ENCODE measurements at places on chromosomes 7 and 10. TPM values are rescaled to one million over a fixed set of nuclear protein-coding genes. Genes with fewer than 3 reads are reported as not detected.

DNA sequence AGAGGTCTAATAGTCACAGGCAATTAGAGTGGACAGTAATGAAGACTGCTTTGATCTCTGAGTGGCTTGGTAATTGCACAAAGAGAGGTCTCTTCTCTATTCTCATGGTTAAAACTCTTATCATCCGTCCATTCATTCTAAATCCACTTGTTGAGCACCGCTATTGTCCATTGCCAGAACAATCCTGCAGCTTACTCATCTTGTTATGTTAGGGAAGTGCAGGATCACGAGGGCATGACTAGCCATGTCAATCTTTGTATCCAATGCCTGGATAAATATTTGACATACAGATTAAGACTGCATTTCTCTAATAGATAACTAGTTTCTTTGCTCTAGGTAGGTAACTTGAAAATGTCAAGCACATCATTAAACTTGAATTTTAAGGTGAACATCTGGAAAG, 14.9 kb downstream of the SFTPD start:
- DNase-seq: no peak
- H3K4me1 ChIP-seq: no peaks in the 10 kb centered on the region
- H3K4me3 ChIP-seq: no peak overlapping the region
- no peak overlapping the region for H3K27ac ChIP-seq

GRCh38 chr10:124665558-124665957, 78.6 kb downstream of the FAM53B start:
- H3K27me3 ChIP-seq: no peaks in the 10 kb centered on the region
- no peaks in the 10 kb centered on the region for H3K36me3 ChIP-seq
- peaks cover 22% of the 10 kb centered on the region for H3K4me1 ChIP-seq

RTKN2 gene
- 0.52 TPM for polyA plus RNA-seq

GRCh38 chr10:115772606-115773005, 500.4 kb downstream of the GFRA1 start:
- no peaks in the 10 kb centered on the region for H3K36me3 ChIP-seq
- H3K4me3 ChIP-seq: no peak overlapping the region
- no peak overlapping the region for H3K27ac ChIP-seq
- DNase-seq: no peak

- H3K4me1 ChIP-seq: no peaks in the 10 kb centered on the region
- peak; percentile 16 for DNase-seq
- no peak overlapping the region for H3K27ac ChIP-seq
- H3K36me3 ChIP-seq: no peaks in the 10 kb centered on the region
Observed at GRCh38 chr10:132113766-132114365, 48.1 kb downstream of the JAKMIP3 start.

DNA sequence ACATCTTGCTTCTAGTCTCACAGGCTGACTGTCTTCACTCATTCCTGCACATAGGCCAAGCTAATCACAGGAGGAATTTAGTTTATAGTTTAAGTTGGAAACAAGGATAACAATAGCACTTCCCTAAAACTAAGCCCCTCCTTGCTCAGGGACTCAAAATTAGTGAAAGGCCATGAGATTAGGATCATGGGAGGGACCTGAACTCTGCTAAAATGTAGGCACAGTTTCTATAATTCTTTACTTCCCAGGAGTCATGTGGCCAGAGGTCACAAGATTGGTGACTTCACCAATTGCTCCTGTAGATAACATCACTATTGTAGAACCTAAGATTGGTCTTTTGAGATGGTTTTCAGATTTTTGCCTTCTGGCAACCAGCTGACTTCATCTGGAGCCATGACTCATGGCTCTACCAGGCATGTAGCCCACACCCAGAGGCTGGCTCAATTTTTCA, 14.8 kb upstream of the UPP1 start:
- H3K36me3 ChIP-seq: no peaks in the 10 kb centered on the region
- DNase-seq: no peak
- H3K4me1 ChIP-seq: no peaks in the 10 kb centered on the region
- H3K27ac ChIP-seq: no peak overlapping the region
- no peak overlapping the region for H3K4me3 ChIP-seq

GRCh38 chr10:51806079-51806835, 106.9 kb upstream of the CSTF2T start:
- H3K27ac ChIP-seq: no peak overlapping the region
- no peaks in the 10 kb centered on the region for H3K27me3 ChIP-seq
- no peak for DNase-seq
- H3K36me3 ChIP-seq: no peaks in the 10 kb centered on the region

DNA sequence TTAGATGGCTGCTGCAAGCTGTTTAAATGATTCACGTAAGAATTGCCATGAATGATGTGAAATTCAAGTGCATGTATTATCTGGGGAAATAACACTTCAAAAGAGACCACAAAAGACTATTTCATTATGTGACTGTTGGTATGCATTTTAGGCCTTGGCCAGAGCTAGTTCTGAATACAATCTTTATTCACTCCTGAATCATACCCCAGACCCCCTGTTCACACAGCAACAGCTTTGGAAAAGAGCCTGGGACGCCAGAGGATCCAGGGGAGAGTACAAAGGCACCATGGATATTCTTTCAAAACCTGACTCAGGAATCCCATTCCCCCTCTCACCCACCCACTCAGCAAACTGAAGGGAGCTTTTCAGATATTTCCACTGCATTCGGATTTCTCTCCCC, 377.1 kb upstream of the DPP6 start:
- H3K27ac ChIP-seq: no peak overlapping the region
- no peak for DNase-seq
- H3K4me3 ChIP-seq: no peak overlapping the region

GRCh38 chr7:16891874-16892643, 10.3 kb upstream of the AGR3 start:
- H3K36me3 ChIP-seq: no peaks in the 10 kb centered on the region
- H3K4me3 ChIP-seq: no peak overlapping the region
- H3K27ac ChIP-seq: no peak overlapping the region
- no peaks in the 10 kb centered on the region for H3K4me1 ChIP-seq
- no peak for DNase-seq
- no peaks in the 10 kb centered on the region for H3K27me3 ChIP-seq

BTBD16 gene
- not detected for polyA plus RNA-seq

GRCh38 chr10:75176046-75176445, 34.5 kb upstream of the VDAC2 start:
- no peak for DNase-seq
- H3K4me3 ChIP-seq: no peak overlapping the region
- no peaks in the 10 kb centered on the region for H3K36me3 ChIP-seq
- H3K4me1 ChIP-seq: peaks cover 1% of the 10 kb centered on the region
- no peaks in the 10 kb centered on the region for H3K27me3 ChIP-seq
- H3K27ac ChIP-seq: no peak overlapping the region

- DNase-seq: no peak
- no peaks in the 10 kb centered on the region for H3K36me3 ChIP-seq
- H3K27me3 ChIP-seq: no peaks in the 10 kb centered on the region
Observed at GRCh38 chr7:43753271-43753810, 5.1 kb upstream of the BLVRA start.

LEP gene
- 0.87 TPM for polyA plus RNA-seq

GRID2IP gene
- polyA plus RNA-seq: 0.15 TPM

GRCh38 chr10:124328477-124329220, 90.1 kb downstream of the OAT start:
- no peak overlapping the region for H3K27ac ChIP-seq
- no peaks in the 10 kb centered on the region for H3K36me3 ChIP-seq
- H3K4me3 ChIP-seq: no peak overlapping the region

- no peak overlapping the region for H3K27ac ChIP-seq
- H3K4me3 ChIP-seq: no peak overlapping the region
- H3K36me3 ChIP-seq: no peaks in the 10 kb centered on the region
- no peaks in the 10 kb centered on the region for H3K4me1 ChIP-seq
Observed at GRCh38 chr10:80814147-80814652, 276.5 kb downstream of the SH2D4B start.

TMEM139 gene
- polyA plus RNA-seq: 1.2 TPM

MAT1A gene
- 1.4 TPM for polyA plus RNA-seq

DNA sequence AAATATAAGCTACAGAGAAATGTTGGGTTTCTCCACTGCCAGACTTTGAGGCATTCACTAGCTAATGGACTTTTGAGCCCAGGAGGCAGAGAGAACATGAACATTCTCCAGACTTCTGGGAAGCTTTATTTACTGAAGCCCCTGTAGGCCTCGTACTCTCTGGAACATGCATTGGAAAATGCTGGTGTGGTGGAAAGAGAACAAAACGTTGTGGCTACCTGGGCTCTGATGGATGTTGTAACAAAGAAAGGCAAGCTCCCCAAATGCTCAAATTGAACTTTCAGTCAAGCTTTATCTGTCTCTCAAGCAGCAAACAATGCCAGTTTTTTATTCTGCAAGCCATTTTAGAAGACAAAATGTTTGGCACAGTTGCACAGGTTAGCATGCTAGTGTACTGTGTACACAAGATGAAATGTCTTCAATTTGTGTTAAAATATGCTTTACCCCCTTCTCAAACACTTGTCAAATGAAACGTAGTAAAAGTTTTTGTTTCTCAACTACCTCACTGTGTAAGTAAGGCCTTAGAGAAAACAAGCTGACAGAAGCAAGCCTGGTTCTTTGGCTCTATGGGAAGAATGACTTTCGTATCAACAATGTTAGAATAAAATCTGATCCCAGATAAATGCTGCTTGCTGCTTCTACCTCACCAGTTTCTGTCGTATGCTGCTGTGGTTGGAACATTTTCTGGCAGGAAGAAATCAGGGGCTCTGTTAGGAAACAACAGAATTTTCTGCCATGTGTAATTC, 71.0 kb upstream of the CC2D2B start:
- DNase-seq: no peak
- no peaks in the 10 kb centered on the region for H3K36me3 ChIP-seq
- H3K4me3 ChIP-seq: no peak overlapping the region
- H3K27me3 ChIP-seq: no peaks in the 10 kb centered on the region
- no peak overlapping the region for H3K27ac ChIP-seq
- no peaks in the 10 kb centered on the region for H3K4me1 ChIP-seq

TBC1D12 gene
- 7.7 TPM for polyA plus RNA-seq

ITIH5 gene
- polyA plus RNA-seq: 26.6 TPM

DNA sequence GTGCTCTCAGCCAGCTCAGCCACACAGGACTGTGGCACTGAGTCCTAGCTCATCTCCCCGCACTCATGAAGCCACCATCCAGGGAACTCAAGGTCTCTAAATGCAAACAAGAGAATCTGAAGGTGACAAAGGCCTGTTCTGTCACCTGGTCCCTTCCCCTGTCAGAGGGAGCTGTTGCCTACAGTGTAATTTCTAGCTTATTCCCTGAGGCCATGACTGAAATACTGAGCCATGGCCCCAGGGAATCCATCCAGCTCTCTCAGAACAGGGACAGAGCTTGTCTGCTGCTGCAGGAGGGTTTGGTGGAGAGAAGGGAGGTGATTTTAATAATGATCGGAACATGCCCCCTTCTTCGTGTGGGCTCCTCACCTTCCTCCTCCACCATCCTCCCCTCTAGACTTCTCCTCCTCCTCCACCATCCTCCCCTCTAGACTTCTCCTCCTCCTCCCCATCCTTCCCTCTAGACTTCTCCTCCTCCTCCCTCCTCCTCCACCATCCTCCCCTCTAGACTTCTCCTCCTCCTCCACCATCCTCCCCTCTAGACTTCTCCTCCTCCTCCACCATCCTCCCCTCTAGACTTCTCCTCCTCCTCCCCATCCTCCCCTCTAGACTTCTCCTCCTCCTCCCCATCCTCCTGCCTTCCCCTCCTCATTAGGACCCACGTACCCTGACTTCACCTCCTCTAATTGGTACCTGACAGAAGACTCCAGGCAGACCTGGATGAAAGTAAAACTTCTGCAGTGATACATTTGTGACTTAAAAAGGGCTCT, 338.0 kb upstream of the MKI67 start:
- H3K36me3 ChIP-seq: no peaks in the 10 kb centered on the region
- no peaks in the 10 kb centered on the region for H3K27me3 ChIP-seq
- no peak overlapping the region for H3K27ac ChIP-seq
- DNase-seq: peak; percentile 27
- no peak overlapping the region for H3K4me3 ChIP-seq

DNA sequence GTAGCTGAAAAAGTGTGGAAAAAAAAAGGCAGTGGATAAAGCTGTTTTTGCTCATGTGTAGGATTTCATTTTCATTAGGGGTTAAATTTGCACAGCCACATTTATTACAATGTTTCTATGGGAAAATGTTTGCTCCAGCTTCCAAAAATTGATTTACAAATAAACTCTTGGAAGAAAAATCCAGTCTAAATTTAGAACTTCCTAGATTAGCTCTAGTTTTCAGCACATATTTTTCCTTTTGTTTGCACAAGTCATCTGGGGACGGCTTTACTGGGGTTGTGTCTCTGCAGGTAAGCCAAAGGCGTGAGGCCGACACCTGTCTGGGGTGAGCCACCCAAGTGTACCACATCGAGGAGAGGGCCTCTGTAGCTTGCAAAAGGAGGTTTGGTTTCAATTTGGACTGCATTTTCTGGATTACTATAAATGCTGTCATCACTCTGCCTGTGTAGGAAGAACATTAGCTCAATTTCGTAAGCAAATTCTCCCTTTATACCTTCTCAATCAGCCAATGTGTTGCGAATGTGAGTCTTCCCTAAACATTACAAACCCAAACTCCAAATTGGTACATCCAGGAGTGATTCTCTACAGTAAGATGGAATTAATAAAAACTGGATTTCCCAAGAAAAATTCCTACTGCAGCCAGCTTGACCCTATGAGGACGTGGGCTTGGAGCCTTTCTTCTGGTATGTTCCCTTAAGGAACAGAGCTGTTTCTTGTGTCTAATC, 89.5 kb upstream of the ZNF438 start:
- H3K36me3 ChIP-seq: no peaks in the 10 kb centered on the region
- H3K4me1 ChIP-seq: peaks cover 3% of the 10 kb centered on the region
- no peak overlapping the region for H3K27ac ChIP-seq
- DNase-seq: no peak
- no peaks in the 10 kb centered on the region for H3K27me3 ChIP-seq

CALML3 gene
- polyA plus RNA-seq: not detected

- H3K36me3 ChIP-seq: no peaks in the 10 kb centered on the region
- H3K4me1 ChIP-seq: no peaks in the 10 kb centered on the region
- H3K27ac ChIP-seq: no peak overlapping the region
- H3K4me3 ChIP-seq: no peak overlapping the region
- no peaks in the 10 kb centered on the region for H3K27me3 ChIP-seq
Observed at GRCh38 chr7:9761224-9761623, 1212.4 kb upstream of the PHF14 start.

GRCh38 chr10:43727935-43728334, 79.3 kb upstream of the ZNF32 start:
- H3K36me3 ChIP-seq: no peaks in the 10 kb centered on the region
- no peak for DNase-seq
- H3K4me3 ChIP-seq: no peak overlapping the region
- no peaks in the 10 kb centered on the region for H3K27me3 ChIP-seq
- H3K27ac ChIP-seq: no peak overlapping the region

GRCh38 chr7:51606601-51607154, 290.1 kb upstream of the COBL start:
- no peak for DNase-seq
- no peak overlapping the region for H3K27ac ChIP-seq
- H3K4me3 ChIP-seq: no peak overlapping the region
- no peaks in the 10 kb centered on the region for H3K36me3 ChIP-seq
- H3K27me3 ChIP-seq: no peaks in the 10 kb centered on the region

All from ovary (tissue), 10 donors.